ENCODE measurements at places on chromosomes 3 and 15. TPM values are rescaled to one million over a fixed set of nuclear protein-coding genes. Genes with fewer than 3 reads are reported as not detected.
A peak's percentile ranks its signal among the peaks of the same experiment; 100 is the strongest.

- no peak overlapping the region for H3K4me3 ChIP-seq
- no peaks in the 10 kb centered on the region for H3K36me3 ChIP-seq
- no peaks in the 10 kb centered on the region for H3K4me1 ChIP-seq
- H3K27ac ChIP-seq: no peak overlapping the region
- H3K27me3 ChIP-seq: no peaks in the 10 kb centered on the region
- no peak for DNase-seq
Measured at GRCh38 chr3:143294188-143294587, 174.6 kb downstream of the CHST2 start.

GRCh38 chr3:38130631-38131065, 6.3 kb downstream of the ACAA1 start:
- no peaks in the 10 kb centered on the region for H3K27me3 ChIP-seq
- peaks cover 92% of the 10 kb centered on the region for H3K36me3 ChIP-seq
- no peak for DNase-seq
- peaks cover 31% of the 10 kb centered on the region for H3K4me1 ChIP-seq
- H3K4me3 ChIP-seq: no peak overlapping the region

DNA sequence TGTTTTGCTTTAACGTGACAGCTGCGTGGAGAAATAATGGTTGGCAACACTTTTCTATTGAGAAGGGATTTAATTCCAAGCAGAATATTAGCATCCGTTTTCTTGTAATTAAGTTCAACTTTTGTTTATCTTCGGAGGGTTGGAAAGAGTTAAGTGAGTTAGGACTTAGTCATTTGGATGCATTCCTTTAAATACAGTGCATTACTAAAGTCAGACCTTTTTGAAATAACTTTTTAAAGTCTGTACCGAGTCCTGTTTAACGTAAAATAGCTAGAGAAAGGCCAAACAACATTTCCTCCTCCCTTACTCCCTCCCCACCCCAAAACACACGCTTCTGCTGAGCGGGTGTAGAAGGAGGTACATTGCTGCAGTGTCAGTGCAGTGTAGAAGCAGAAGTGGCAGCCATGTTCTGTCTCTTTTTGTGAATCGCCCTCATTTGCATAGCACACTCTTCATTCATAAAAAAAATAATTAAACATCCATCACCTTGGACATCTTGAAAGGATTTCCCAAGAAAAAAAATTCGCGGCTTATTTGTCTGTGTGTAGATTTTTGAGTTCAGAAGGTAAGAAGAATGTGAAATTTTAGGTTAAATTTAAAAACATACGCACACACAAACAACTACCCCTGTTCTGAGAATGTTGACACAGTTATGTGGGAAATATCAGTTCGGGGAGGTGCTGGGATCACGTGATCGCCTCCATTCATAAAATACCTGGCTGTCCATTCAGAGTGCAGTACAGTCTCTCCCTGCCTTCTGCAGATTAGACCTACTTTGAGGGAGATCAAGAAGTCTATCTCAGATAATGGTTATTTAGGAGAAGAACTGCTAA, 1.6 kb downstream of the SPRED1 start:
- H3K27ac ChIP-seq: peak overlapping the region; percentile 99
- no peaks in the 10 kb centered on the region for H3K27me3 ChIP-seq
- H3K36me3 ChIP-seq: no peaks in the 10 kb centered on the region

- DNase-seq: peak; percentile 82
- H3K4me1 ChIP-seq: peaks cover 4% of the 10 kb centered on the region
- no peaks in the 10 kb centered on the region for H3K27me3 ChIP-seq
- H3K4me3 ChIP-seq: no peak overlapping the region
- H3K36me3 ChIP-seq: peaks cover 80% of the 10 kb centered on the region
Measured at GRCh38 chr3:120396469-120396868, 47.3 kb upstream of the LRRC58 start.

- DNase-seq: no peak
- H3K36me3 ChIP-seq: no peaks in the 10 kb centered on the region
- no peaks in the 10 kb centered on the region for H3K4me1 ChIP-seq
- no peak overlapping the region for H3K27ac ChIP-seq
- no peaks in the 10 kb centered on the region for H3K27me3 ChIP-seq
Measured at GRCh38 chr15:54540721-54541120, 562.5 kb downstream of the UNC13C start.

- peaks cover 49% of the 10 kb centered on the region for H3K4me1 ChIP-seq
- H3K27me3 ChIP-seq: no peaks in the 10 kb centered on the region
- DNase-seq: no peak
- H3K27ac ChIP-seq: peak overlapping the region; percentile 8
Measured at GRCh38 chr3:27594096-27594690, 110.0 kb upstream of the SLC4A7 start.

GRCh38 chr3:71305231-71306206, 278.0 kb downstream of the FOXP1 start:
- peaks cover 81% of the 10 kb centered on the region for H3K4me1 ChIP-seq
- H3K27me3 ChIP-seq: no peaks in the 10 kb centered on the region
- H3K4me3 ChIP-seq: peak overlapping the region; percentile 52

- no peak overlapping the region for H3K4me3 ChIP-seq
- H3K36me3 ChIP-seq: no peaks in the 10 kb centered on the region
- H3K27ac ChIP-seq: no peak overlapping the region
- H3K4me1 ChIP-seq: no peaks in the 10 kb centered on the region
- no peak for DNase-seq
Measured at GRCh38 chr3:144437989-144438388, 466.4 kb downstream of the DIPK2A start.

GRCh38 chr3:134471521-134472193, 14.1 kb downstream of the ANAPC13 start:
- no peak for DNase-seq
- H3K36me3 ChIP-seq: peaks cover 13% of the 10 kb centered on the region
- H3K4me1 ChIP-seq: peaks cover 19% of the 10 kb centered on the region

Gene DNAJA4
- total RNA-seq: 17.4 TPM

Gene SPINT1
- total RNA-seq: 2.8 TPM

Gene DHX36
- 54.8 TPM for total RNA-seq

Gene PROK2
- 0.29 TPM for total RNA-seq

Gene SAMMSON
- total RNA-seq: 2.1 TPM

Data from esophagus muscularis mucosa (tissue), 4 donors.